Activated CD4-positive, alpha-beta T cell treated with anti-CD3 and anti-CD28 coated beads, Interleukin-2, amount 10 ng/mL, durations not matched to agents 24 days and 14 days (primary cell): ENCODE measurements at places on chromosomes 5 and 9. TPM values are rescaled to one million over a fixed set of nuclear protein-coding genes. Genes with fewer than 3 reads are reported as not detected.
A peak's percentile ranks its signal among the peaks of the same experiment; 100 is the strongest.

DNA sequence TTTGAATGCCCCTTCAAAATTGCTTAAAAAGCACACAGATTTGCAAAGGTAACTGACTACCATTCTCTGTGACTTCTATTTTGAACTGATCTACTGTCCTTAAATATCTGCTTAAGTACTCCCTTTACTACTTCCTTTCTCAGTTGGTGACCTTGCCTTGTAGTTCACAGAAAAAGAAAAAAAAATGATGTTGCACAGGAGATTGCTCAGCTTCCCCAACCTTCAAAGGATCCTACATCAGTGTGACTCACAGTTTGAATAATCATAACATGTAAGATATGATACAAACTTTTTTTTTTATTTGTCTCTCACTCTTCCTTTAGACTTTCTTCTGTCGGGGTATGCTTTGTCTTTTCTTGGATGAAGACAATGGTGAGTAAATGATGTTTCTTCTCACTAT, 1029.6 kb downstream of the CDH12 start:
- DNase-seq = no peak

The PAPPA gene
- total RNA-seq = not detected in 2 replicates

DNA sequence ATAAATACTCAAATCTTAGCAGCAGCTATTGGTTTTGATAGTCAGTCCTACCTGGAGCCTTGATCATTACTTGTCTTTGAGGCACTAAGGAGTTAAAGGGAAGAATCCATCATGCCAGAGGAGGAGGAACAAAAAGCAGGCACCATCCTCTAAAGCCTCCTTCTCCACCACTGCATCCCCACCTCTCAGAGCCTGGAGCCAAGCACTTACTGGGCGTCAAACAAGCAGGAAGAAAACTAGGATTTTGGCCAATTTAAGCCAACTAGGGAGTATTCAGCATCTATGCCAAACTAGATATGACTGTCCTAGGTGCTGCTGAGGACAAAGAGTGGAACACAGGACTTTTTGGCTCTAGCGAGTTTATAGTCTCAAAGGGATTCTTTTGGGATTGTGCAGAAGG, 152.5 kb downstream of the PPP2R2B start:
- DNase-seq = no peak

The PCDHB8 gene
- total RNA-seq = not detected in 2 replicates

DNA sequence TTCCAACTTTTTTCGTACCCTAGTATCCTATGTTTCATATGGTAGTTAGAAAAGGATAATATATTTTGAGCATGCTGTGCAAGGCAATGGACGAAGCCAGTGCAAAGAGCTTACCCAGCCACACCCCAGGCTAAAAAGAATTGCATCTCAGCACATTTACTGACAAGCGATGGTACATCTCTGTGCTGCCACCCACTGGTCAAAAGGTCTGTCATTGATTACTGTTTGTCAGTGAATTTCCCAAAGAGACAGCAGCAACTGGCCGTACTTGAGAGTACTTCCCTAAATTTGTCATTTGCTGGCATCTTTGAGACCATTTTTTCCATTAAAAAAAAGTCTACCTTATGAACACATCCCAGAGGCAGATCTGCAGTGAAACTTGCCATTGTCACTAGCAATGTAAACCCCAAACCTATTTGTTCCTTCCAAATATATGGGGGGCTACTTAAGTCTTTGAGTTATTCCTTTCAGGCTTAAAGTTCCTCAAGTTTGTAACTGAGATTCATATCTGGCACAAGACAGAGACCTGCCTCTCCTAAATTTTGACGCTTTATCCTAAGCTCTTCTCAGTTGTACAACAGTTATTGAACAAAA, 184.3 kb downstream of the CTNND2 start:
- peak; percentile 55 for DNase-seq

DNA sequence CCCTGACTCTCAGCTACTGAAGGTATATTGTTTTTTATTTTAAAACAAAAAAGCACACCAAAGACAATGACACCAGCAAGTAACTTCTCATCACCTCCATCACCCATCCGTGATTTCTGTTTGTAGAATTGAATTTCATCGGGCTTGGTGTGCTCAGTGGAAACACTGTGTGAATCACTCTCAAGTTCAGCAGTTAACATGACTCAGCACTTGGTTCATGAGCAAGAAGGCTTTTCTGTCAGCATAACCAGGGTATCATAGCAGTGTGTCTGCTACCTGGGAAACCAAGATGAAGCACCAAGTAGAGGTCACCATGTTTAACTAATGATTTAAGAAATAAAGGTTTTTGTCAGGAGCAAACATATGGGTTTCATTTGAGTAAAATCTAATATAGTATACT, 123.7 kb downstream of the INSYN2B start:
- DNase-seq = no peak

The SCGB3A2 gene
- not detected in 2 replicates for total RNA-seq

DNA sequence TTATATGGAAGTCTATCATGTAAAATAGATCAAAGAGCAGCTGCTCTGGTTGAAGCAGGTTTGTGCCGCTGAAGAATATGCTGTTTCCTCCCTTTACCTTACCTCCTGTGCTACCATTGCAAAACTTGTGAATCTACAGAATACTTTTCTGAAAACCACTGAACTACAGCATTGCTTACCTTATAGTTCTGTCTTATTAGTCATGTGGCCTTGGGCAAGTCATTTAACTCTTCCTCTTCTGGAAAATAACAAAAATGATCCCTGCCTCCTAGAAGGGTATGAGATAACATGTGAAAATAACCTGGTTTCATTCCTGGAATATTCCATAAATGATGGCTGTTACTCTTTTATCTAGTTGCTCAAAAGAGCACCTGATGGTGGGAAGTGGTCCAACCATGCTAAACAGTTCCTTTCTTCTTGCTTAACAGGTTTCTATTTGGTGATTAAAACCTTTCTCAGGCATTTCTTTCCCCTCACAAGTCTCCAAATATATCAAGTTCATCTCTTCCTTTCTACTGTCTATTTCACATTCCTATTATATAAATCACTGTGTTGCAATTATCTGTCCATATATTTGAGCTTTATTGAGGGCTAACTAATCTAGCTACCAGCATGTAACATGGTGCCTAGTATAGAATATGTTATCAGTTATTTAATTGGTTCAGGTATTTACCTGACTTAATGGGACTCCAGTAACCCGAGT, 15.0 kb downstream of the TRIM32 start:
- no peak for DNase-seq

DNA sequence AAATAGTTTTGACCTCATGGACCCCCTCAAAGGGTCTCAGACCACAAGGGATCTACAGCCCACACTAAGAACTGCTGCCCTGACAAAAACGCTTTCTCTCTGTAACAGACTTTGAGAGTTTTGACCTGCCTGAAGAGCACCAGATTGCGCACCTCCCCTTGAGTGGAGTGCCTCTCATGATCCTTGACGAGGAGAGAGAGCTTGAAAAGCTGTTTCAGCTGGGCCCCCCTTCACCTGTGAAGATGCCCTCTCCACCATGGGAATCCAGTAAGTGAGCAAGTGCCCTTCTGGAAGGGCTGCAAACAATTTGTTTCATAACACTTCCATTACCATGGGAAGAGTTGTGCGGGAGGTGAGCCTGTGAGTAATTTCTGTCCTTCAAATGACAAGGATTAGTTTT, 6.0 kb downstream of the PTTG1 start:
- no peak for DNase-seq

The FBP2 gene
- not detected in 2 replicates for total RNA-seq

- DNase-seq = no peak
These were observed 65.8 kb upstream of the S1PR3 start for GRCh38 chr9:88925481-88925880.

- DNase-seq = no peak
These were observed 46.8 kb upstream of the NKD2 start for GRCh38 chr5:961711-962240.

- DNase-seq = peak; percentile 68
These were observed 45.1 kb upstream of the GLIS3 start for GRCh38 chr9:4344946-4345345.

The MED7 gene
- 13.2 and 14.6 TPM in 2 replicates for total RNA-seq

The UNC5A gene
- total RNA-seq = not detected in 2 replicates

The BTF3 gene
- 960 and 998 TPM in 2 replicates for total RNA-seq

GRCh38 chr5:111972548-111972947, 215.6 kb upstream of the NREP start:
- DNase-seq = no peak

- no peak for DNase-seq
These were observed 16.6 kb downstream of the SV2C start for GRCh38 chr5:76099756-76100155.

The FYB1 gene
- 84.9 and 93.7 TPM in 2 replicates for total RNA-seq

DNA sequence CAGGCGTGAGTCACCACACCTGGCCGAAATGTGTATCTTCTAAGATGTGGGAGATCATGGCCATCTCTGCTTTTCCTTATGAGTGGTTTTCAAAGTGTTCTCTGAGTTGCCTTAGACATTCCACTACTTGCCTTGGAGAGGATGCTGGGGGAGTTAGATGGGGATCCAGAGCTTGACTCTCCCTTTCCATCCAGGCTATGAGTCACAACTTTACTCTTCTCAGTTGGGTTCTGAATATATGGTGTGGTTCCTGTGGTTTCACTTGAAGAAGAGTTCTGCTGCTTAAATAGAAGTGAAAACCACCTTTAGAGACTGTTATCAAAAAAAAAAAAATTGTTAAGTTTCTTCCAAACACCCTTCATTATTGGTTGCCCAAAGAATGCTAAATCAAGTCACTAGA, 217.6 kb downstream of the ZNF608 start:
- DNase-seq = no peak

DNA sequence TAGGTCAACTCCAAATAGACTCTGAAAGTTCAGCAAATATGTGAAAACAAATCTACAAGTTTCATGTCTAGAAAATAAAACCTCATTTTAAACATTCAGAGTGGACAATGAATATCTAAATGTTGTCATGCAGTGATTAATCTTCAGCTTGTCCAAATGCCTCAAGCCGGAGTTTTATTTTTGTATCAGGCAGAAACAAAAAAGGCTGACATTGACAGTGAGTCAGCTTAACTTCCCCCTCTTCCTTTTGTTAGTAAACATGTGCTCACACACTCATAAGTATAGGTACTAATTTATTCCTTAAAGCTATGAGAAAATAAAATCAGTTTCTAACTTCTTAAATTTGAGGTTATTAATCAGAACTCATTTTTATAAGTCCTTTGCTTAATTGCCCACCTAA, 467.9 kb upstream of the DAB2 start:
- no peak for DNase-seq

DNA sequence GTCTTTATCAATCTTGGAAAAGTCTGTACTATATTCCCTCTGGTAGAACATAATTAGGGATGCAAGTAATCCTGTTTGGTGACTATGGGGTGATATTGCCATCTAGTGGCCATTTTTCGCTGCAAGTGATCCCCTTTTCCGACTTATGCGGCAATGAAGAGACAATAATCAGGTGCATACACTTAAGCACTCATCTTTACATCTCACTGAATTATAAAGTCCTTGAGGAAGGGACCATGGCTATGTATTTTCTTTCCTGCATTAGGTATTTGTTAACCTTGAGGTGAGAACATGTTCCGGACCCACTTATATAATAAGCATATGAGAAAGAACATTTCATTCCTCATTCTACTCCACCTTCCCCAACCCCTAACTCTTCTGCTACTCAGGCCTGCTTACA, 19.6 kb upstream of the LIX1 start:
- DNase-seq = peak; percentile 87

DNA sequence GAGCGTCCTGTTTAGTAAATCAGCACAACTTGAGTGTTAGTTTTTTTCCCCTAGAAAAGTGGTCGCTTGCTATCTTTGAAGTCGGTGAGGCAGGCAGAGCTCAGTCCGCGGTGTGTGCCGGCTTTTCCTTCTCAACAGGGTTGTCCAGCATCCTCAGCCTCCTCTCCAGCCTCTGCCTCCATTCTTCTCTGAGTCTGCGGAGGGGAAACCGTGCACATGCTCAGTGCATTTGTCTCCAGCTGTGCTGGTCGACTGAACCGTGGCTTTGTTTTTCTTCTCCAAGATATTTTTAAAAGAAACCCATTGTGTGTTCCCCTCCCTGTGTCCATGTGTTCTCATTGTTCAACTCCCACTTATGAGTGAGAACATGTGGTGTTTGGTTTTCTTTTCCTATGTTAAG, 25.3 kb downstream of the FAM240B start:
- DNase-seq = no peak

- no peak for DNase-seq
These were observed 16.6 kb downstream of the PLGRKT start for GRCh38 chr9:5421163-5421562.

DNA sequence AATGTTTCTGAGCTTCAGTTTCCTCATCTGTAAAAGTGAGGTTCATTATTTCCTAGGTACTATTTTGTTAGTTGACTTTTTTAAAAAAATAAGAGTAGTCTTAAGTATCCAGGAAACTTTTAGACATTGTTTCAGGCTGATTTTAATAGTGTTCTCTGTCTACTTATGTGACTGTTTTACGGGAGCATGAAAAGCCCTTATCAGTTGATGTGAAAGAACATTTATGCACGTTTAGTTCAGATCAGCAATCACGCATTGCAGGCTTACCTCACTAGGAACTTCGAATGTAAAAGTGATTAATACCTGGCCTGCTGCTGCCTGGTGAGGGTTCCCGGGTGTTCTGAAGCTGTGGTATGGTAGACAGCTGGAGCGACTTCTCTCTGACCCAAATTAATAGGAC, 8.1 kb downstream of the SNX18 start:
- DNase-seq = no peak

DNA sequence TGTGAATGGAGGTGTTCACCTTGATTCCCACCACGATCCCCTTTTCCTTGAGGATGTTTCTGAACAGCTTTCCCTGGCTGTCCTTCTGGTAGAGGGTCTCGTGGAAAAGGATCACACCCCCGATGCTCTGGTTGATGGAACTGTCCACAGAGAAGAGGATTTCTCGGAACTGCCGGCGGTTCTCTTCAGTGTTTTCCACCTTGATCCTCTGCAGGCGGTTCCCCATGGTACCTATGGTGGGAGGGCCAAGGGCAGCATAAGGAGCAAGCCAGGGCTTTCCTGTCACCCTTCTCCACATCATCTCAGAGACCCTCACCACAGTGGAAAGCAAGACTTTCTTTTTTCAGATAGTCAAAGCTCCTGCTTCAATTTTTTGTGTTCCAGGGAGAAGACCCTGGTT, 5.8 kb downstream of the ALDOB start:
- no peak for DNase-seq

GRCh38 chr5:100777680-100778300, 125.3 kb downstream of the ST8SIA4 start:
- peak; percentile 63 for DNase-seq

GRCh38 chr5:170527991-170528390, 24.2 kb downstream of the KCNIP1 start:
- no peak for DNase-seq

The AIF1L gene
- total RNA-seq = 0.59 and 0.72 TPM in 2 replicates

DNA sequence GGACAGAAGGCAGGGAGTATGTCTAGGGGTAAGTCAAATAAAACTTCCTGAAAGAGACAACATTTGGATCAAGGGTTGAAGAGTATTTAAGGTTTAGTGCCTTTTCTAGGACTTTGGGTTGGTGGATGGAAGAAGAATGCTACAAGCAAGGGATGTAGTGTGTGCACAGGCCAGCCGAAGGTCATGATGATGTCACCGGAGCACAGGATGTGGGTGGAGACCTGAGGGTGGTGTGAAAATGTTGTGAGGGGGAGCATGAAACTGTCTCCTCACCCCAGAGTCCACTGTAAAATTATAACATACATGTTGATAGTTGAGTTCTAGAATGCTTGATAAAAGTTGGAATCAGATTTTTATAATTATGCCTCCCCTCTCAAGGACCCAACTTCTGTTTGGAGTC, 553.3 kb upstream of the SGCD start:
- DNase-seq = no peak

The ENTPD2 gene
- 0.21 TPM in 1 of 2 replicates, not detected in the other for total RNA-seq

The LEAP2 gene
- total RNA-seq = 4.7 and 6.0 TPM in 2 replicates

The CTNND2 gene
- total RNA-seq = not detected in 2 replicates
